Stimulated activated CD8-positive, alpha-beta memory T cell treated with anti-CD3 and anti-CD28 coated beads, Interleukin-12 subunit alpha, Interleukin-12 subunit beta, amount 100 ng/mL, for 4 hours (primary cell): ENCODE measurements at places on chromosomes 2 and 18.

DNA sequence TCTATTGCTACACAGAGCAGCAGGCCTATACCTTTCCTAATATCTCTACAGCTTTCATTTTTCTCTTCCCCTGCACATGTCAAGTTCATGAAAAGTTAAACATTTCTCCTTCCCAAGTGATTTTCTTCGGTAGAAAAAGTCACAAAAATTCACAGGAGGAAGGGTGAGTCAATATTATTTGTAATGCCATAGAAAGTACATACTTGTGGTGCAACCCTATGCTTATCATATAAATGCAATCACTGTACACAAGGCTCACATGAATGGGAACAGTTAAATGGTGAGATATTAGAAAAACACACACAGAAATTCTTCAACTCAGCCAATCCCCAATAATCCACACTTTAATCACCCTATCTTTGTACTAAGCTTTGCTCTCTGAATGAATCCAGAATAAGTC, 651.6 kb downstream of the LRRTM4 start:
- DNase-seq = no peak

- DNase-seq = no peak
These were observed 117.2 kb downstream of the CTNNA2 start for GRCh38 chr2:79630060-79630459.

- no peak for DNase-seq
These were observed 23.3 kb downstream of the CLASP1 start for GRCh38 chr2:121625953-121626352.

DNA sequence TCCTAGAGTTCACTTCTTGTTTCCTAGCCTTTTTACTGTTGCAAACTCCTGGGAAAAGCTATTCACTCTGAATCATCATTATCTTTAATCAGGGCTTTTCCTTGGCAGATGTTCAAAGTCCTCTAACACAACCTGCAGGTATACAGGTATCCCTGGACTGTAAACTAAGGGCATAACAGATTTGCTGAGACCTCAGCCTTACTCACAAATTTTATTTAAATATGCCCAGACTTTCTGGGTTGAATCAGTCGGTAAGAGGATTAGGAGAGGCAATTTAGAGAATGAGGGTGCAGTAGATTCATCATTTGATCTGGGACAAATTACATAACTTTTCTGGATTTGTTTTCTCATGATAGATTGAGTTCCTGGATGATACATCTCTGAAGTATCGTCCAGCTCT, 217.8 kb upstream of the STON1 start:
- DNase-seq = no peak

DNA sequence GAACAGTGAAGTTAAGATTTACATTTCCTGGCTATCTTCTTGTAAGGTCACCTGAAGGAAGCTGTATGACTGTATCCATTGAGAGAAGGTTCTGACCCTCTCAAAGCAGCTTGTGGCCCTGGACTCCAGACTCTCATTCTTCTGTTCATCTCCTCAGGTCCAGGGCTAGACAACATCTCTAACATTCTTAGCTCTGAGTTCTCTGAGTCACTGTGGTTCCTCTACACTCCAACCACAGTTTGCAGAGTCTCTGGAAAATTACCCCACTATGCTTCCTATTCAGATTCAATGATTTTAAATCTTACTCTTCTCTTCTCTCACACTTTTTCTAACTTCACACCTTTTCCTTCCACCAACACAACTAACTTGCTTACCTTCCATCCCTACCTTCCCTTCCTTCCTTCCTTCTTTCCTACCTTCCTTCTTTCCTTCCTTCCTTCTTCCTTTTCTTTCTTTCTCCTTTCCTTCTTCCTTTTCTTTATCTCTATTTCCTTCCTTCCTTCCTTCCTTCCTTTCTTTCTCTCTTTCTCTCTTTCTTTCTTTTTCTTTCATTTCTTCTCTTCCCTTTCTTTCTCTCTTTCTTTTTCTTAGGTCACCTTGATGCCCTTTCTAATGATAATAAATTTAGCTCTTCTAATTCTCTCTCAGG, 824.3 kb upstream of the ZEB2 start:
- no peak for DNase-seq

- DNase-seq = no peak
These were observed 17.5 kb upstream of the DPP4 start for GRCh38 chr2:162091325-162092007.

DNA sequence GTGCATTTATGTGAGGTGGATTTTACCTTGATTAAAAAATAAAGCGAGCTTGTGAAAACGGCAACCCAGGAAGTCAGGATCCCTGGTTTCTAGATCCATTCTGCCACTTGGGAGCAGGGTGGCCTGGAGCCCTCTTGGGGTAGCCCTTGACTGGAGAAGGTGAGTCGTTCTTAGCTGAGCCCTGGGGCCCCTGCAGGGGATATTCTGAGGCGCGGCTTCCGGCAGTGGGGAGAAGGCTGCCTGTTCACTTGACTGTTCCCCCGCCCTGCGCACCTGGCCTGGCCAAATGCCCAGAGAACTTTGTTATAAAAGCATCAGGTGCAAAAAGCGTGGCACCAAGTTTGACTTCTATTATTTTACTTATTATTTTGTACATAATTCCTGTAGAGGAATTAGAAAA, 221.9 kb downstream of the DYSF start:
- no peak for DNase-seq

DNA sequence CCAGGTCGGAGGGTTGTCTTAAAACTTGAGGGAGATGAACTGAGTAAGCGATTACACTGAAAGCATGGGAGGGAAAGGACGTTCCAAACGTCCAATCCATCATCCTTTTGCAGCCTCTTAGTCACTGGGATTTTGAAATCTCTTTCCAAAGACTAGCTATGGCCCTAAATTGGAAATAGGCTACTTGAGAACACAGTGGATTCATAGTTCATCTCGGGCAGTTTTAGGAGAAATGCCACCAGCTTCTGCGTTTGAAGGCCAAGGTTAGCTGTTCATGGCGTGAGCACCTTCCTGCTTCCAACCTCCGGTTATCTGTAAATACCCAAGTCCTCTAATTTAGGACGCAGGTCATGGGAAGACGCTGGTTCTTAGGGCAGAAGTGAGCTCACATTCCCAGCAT, 821 bp upstream of the EML6 start:
- DNase-seq = no peak

DNA sequence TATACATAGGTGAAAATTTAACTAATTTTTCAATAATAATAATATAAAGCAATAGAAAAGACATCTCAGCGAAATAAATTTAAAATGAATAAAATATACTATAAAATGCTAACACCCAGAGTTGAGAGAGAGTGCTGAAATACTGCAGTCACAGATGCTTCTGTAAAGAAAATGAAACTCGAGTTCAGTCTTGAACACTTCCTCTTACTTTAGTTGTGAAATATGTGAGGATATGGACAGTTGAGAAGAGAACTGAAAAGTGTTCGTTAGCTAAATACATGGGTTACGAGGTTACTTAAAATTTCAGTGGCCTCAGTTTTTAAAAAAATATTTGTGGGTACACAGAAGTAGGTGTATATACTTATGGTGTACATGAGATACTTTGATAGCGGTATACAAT, 106.8 kb downstream of the DNAH7 start:
- no peak for DNase-seq

- DNase-seq = no peak
These were observed 134.9 kb downstream of the RPIA start for GRCh38 chr2:88826399-88826798.

GRCh38 chr18:69567813-69568488, 167.3 kb downstream of the DOK6 start:
- DNase-seq = no peak

- no peak for DNase-seq
These were observed 901.4 kb downstream of the DCDC2C start for GRCh38 chr2:4604767-4605166.

GRCh38 chr18:23640052-23640451, 22.7 kb downstream of the ANKRD29 start:
- DNase-seq = no peak

GRCh38 chr2:241888641-241889040, 19.1 kb downstream of the RTP5 start:
- DNase-seq = no peak

DNA sequence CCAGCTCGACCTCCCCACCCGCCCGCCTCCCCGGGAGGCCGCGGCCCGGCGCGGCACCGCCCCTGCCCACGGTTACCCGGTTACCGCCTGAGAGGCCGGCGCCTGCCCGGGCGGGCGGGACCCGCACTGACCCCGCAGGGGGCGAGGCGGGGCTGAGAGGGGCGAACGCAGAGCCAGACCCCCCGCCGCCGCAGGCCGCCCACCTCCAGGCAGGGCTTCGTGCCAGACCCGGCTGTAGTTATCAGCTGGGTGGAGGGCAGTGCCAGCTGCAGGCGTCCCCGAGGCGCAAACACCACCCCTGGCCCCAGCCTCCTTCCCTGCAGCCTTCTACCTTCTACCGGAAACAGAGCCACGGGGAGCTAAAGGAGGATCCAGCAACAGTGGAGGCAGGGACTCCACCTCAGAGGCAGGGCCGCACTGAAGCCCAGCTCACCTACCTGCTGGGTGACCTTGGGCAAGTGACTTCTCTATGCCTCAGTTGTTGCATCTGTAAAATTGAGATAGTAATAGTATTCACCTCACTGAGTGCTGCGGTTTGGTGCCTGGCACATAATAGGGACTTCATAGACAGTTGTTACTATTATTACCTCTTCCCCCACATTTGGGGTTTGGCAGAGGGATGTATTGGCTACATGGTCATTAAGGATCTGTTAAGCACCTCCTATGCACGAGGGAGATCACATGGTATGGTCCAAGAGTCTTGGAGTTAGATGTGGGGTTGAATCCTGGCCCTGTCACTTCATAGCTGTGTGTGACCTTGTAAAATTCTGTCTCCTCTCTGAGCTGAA, 231.6 kb upstream of the SMAD2 start:
- no peak for DNase-seq

GRCh38 chr2:219306047-219306446, 3.2 kb downstream of the PTPRN start:
- DNase-seq = no peak

DNA sequence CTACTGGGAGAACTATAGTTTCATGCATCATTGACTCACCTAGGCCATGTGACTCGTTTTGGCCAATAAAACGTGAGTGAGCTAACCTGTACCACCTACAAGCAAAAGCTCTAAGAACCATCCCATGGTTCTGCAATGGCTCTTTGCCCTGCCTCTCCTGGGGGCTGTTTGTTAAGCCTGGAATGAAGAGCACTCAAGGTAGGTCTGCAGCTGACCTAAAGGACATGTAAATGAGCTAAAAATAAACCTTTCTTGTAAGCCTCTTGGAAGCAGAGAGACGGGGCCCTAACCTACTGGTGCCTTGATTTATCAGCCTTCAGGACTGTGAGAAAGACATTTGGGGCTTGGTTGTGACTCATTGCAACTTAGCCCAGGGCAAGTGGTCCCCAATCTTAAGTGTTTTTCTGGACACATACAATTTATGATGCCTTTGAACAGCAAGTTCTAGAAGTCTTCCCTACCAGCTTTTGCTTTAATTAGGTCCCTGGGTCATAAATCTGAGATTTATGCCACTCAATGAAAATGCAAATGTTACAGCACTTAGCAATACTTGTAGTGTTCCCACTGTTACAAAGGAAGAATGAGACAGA, 107.4 kb downstream of the OSBPL6 start:
- DNase-seq = no peak

GRCh38 chr2:49153252-49153651, 1.1 kb downstream of the FSHR start:
- DNase-seq = no peak

DNA sequence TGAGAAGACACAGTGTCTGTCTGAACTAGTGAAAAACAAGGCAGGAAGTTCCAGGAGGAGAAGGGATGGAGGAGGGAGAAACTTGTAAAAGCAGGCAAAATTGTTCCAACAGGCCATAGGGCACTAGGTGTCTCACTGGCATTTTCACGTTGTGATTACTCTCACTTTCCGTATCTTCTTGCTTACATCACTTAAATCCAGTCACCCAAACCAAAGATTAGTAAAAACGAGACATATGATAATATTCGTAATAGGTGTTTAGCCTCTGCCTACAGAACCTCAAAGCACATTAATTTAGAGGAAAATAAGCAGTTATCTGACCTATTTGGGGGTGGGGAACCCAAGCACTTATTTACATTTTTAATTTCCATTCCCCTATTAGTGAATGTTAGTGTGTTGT, 78.3 kb downstream of the POU3F3 start:
- DNase-seq = no peak

GRCh38 chr2:140529706-140530105, 1601.1 kb downstream of the LRP1B start:
- no peak for DNase-seq

DNA sequence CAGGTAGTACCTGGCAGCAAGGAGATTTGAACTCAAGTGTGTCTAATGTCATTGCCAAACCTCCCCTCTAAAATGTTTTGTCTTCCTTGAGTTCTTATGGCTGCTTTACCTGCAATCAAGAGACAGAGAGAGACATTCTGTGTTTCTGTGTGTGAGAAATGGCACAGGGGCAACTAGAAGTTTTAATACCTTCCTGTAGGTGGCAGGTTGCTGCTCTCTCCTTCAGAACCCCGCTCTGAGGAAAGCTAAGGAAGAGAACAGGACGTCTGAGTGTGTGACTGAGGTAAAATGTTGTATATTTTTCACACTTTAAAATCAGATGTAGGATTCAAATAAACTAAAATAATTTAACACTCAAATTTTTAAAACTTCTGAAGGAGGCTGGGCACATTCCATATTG, 19.2 kb downstream of the DTNA start:
- DNase-seq = no peak

- no peak for DNase-seq
These were observed 76.9 kb downstream of the MRO start for GRCh38 chr18:50742952-50743351.

- no peak for DNase-seq
These were observed 153.2 kb upstream of the ETAA1 start for GRCh38 chr2:67243919-67244318.

DNA sequence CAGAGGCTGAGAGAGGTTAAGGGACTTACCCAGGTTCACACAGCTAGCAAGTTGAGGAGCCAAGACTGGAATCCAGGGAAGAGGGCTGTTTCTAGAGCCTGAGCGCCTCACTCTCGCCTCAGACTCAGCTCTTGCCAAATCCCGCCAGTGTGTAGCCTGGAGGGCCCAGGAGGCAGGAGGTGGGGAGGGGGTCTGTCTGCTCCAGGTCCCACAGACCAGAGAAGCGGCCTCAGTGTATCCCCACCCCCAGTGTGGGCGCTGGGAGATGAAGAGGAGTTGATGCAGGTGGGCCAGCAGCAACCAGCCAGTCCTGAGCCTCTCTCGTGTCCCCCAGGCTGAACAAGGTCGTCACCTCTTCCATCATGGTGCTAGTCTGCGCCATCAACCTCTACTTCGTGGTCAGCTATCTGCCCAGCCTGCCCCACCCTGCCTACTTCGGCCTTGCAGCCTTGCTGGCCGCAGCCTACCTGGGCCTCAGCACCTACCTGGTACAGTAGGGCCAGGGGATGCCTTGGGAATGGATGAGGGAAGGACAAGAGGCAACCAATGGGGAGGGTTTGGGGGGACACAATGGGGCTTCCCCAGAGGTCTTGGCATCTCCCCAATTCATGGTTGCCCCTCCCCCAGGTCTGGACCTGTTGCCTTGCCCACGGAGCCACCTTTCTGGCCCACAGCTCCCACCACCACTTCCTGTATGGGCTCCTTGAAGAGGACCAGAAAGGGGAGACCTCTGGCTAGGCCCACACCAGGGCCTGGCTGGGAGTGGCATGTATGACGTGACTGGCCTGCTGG, 5.2 kb upstream of the CTDSP1 start:
- no peak for DNase-seq
